ENCODE measurements at places on chromosomes 4 and X. TPM values are rescaled to one million over a fixed set of nuclear protein-coding genes. Genes with fewer than 3 reads are reported as not detected.

Gene GRIA3
- under 0.01 TPM for total RNA-seq

DNA sequence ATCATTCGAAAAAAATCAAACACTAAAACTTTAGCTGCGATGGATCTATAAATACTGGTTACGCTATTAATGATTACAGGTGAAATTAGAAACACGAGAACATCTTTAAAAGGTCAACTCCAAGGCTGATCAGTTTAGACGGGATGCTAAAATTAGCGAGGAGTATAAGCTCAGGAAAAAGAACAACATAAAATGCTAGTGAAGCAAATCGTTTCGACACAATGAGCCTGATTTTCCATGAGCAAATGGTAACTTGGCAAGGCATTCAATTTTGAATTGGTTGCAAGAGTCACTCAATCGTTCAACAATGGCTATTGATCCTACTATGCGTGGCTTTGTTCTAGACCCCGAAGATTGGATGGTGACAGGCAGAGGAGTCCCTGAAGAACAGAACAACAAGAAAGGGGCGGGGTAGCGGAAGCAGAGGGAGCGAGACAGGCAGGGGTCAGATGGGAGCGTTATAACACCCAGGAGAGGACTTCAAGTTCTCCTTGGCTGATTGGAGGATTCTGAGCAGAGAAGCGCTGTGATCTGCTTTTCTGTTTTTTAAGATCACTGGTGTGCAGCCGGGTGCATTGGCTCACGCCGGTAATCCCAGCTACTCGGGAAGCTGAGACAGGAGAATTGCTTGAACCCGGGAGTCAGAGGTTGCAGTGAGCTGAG is 146.5 kb downstream of the RBM47 start:
- no peaks in the 10 kb centered on the region for H3K4me1 ChIP-seq
- H3K4me3 ChIP-seq: no peak overlapping the region
- no peak for DNase-seq
- H3K27me3 ChIP-seq: no peaks in the 10 kb centered on the region

DNA sequence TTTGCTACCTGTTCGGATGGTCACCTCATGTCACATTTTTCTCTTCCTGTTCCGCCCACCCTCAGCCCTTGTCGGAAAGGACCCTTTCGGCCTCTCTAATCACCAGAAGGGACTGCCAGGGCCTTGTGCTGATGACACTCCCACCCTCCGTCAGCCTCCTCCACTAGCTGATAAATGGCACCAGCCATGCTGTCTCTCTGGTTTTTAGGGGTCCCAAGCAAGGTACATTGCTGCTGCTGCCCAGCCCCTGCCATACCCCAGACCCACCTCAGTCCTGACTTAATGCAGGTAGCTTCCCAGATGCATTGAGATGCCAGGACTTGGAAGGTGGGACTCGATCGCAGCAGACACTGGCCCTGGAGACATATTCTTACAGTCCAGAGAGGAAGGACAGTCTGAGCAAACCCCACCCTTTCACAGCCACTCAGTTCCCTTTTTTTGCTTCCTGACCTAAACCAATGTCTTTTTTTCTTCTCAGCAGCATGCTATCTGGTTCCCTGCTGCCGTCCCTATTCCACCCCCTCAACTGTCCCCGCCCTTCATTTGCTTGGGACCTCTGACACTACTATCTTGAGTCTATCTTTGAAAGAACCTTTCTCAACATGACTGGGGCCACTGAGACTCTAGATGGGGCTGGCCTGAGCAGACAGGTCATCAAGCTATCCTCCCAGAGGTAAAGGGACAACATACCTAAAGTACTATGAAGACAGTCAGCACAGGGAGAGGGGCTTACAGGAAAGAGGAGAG is at the start of gene BTK:
TSS of gene BTK (minus strand) at position 397 of the 747 bp plus-strand sequence. CDS start 10,907 bp downstream, outside the sequence.
- no peaks in the 10 kb centered on the region for H3K27me3 ChIP-seq
- peak; percentile 46 for DNase-seq
- H3K27ac ChIP-seq: no peak within 1 kb of the TSS
- no peaks in the 10 kb centered on the region for H3K4me1 ChIP-seq
- peak within 1 kb of the TSS; percentile 37 for H3K4me3 ChIP-seq

Gene DOK7
- 16.0 TPM for total RNA-seq

DNA sequence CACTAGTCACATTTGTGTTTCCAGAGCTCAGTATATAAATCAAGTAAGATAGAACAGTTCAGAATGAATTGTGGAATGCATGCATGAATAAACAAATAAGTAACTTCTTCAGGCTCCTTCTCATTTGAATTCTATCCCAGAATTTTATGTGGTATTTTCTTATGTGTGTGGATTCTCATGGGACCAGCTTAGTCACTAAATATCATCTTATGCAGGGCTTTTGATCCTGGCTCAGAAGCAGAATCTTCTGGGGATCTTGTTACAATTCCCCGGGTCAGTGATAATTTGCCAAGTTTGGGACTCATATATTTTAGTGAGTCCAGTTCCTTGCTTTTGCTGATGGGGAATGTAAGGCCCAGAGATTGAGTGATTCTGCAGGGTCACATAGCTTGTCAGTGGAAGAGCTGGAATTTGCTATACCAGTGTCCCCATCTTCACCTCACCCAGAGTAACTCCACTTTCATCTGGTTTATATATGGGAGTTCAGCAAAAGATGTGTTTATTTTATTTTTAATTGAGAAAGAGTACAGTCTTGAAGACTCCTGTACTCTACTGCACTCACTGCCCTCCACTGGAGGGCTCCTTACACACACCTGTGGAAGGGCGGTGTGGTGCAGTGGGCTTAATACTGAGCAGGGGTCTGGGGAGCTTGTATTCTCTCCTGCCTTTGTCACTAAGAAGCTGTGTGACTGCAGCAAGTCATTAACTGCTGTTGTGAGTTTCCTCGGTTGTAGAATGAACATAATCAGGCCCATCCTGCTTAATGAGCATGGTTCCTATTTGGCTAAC is 198.2 kb upstream of the CXorf66 start:
- no peak overlapping the region for H3K27ac ChIP-seq
- no peaks in the 10 kb centered on the region for H3K4me1 ChIP-seq
- H3K27me3 ChIP-seq: no peaks in the 10 kb centered on the region
- H3K4me3 ChIP-seq: no peak overlapping the region
- no peaks in the 10 kb centered on the region for H3K36me3 ChIP-seq

DNA sequence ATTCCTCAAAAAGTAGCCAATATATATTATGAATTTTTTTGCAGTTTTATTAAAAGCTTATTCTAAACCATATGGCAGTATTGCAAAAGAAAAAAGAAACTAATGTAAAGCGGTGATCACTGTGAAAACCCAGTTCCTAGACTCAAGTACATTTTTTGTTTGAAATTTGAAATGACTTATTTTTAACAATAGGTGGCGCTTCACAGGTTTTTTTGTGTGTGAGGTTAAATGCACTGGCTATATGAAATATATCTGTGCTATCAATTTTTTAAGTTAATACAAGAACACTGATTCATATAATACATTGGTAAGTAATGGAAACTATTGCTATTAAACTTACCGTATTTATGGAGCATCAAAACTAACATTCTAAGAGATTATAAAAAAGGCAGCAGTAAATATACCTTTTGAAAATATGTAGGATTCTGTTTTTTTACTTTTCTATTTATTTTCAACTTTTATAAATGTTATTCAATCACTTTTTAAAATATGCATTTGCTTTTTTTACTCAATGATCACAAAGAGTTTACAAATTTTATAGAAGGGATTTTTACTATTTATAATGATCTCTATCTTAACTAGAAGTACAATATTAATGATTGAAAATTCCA is 5.6 kb upstream of the SPRY1 start:
- no peak overlapping the region for H3K4me3 ChIP-seq
- H3K36me3 ChIP-seq: no peaks in the 10 kb centered on the region
- H3K4me1 ChIP-seq: no peaks in the 10 kb centered on the region
- no peaks in the 10 kb centered on the region for H3K27me3 ChIP-seq
- DNase-seq: no peak

DNA sequence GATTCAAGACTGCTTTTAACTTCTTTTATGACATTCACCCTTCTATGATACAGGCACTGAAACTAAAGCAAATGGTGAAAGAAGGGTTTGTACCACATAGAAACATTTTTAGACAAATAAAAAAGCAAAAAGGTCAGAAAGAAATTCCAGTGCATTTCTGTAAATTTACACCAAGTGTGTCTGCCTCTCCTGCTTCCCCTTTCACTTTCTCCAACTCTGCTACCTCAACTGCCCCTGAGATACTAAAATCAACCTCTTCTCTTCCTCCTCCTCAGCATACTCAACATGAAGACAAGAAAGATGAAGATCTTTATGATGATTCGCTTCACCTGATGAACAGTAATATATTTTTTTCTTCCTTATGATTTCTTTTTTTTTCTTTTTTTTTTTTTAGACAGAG is 187.9 kb downstream of the LRBA start:
- H3K27me3 ChIP-seq: no peaks in the 10 kb centered on the region
- DNase-seq: no peak
- no peak overlapping the region for H3K4me3 ChIP-seq
- peaks cover 12% of the 10 kb centered on the region for H3K36me3 ChIP-seq
- no peaks in the 10 kb centered on the region for H3K4me1 ChIP-seq

DNA sequence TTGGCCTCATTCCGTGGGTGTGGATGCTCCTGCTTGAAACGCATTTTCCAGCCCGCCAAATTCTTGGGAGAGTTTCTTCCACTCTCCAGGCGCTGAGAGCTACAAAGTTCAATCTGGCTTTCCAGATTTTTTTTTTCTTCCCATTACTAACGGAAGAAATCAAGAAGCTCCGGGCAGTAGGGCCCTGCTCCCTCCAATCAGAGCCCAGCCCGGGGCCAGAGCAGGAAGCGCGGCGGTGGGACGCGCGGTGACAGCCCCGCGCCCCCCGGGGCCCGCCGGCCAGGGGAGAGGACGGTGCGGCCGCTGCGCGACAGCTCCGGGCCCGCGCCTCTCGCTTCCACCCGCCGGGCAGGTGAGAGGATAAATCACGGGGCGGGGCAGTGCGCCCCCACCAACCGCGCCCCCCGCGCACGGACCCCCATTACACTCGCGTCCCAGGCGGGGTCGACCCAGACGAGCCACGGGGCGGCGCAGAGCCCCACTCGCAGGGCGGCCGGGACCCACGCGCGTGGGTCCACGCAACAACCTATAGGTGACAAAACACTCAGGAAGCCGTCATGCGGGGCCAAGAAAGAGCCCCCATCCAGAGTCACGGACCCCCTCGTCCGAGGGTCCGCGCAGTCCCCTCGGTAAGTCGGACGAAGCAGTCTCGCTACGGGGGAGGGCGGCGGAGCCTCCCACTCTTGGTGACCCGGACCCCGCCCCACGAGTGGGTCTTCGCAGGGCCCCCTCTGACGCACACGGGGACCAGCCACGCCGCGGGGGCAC is 868 bp downstream of the AFAP1 start:
- no peaks in the 10 kb centered on the region for H3K27me3 ChIP-seq
- no peaks in the 10 kb centered on the region for H3K36me3 ChIP-seq
- peak; percentile 89 for DNase-seq
- H3K4me3 ChIP-seq: peak overlapping the region; percentile 74
- H3K27ac ChIP-seq: peak overlapping the region; percentile 90
- peaks cover 10% of the 10 kb centered on the region for H3K4me1 ChIP-seq

DNA sequence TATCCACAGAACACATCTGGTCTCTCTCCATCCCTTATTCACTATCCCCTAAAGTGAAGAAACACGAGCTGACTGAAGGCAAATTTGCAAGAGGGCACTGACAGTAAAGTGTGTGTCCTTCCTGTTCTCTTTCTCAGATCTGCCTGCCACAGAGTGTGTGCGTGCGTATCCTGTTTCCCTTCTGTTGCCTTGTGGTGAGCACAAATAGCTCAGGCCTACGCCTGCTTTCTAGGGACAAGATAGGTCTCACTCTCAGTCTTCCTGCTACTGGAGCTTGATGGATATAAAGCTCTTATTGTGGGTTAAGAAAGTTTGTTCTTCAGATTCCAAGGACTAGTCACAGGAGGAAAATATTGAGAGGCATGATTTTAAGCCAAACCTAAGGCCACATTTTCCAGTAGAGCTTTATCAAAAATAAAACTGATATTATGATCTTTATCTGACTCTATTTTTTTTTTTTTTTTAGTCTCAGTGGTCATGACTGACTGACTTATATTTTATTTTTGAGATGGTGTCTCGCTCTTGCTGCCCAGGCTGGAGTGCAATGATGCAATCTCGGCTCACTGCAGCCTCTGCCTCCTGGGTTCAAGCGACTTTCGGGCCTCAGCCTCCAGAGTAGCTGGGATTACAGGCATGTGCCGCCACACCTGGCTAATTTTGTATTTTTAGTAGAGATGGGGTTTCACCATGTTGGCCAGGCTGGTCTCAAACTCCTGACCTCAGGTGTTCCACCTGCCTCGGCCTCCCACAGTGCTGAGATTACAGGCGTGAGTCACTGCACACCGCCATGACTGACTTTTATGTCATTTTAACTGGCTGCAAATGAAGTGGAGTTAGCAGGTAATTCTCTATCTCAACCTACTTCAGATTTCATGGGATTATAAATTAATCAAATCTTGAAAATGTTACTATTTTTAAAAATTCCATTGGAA is 140.3 kb upstream of the SH3RF1 start:
- no peaks in the 10 kb centered on the region for H3K36me3 ChIP-seq
- no peaks in the 10 kb centered on the region for H3K27me3 ChIP-seq

Gene DDX53
- total RNA-seq: not detected

GRCh38 chr4:142844782-142845181 is 1.3 kb downstream of the INPP4B start:
- H3K27ac ChIP-seq: no peak overlapping the region
- peak overlapping the region; percentile 59 for H3K4me3 ChIP-seq
- peaks cover 11% of the 10 kb centered on the region for H3K4me1 ChIP-seq
- peaks cover 7% of the 10 kb centered on the region for H3K27me3 ChIP-seq
- no peak for DNase-seq
- no peaks in the 10 kb centered on the region for H3K36me3 ChIP-seq

Data from upper lobe of left lung (tissue), 6 donors.